ENCODE measurements at places on chromosomes 7 and 10.

DNA sequence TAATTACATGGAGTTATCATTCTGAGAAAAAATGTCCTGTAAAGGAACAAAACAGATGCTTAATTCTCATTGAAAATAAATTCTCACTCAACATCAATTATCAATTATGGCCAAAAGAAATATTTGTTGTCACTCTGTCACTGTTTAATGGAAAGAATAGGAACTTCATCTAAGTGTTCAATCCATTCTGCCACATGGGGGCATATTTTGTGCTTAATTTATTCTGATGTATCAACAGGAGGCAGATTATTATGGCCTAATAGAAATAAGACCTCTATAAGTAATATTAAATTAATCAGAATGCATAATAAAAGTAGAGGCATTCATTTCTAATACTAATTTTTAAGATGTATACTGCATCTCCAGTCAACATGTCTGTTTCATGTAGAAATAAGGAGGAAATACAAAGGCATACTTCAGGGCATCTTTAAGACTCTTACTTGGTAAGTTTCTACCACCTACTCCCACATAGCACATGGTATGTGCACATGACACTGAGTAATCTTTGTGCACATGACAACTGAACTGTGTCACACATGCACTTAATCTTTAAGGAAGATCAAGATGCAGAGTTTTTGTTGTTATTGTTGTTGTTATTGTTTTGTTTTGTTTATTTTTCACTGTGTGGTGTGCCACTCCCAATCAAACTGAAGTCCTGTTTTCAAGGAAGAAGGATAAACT, 420.4 kb upstream of the SEMA3A start:
- no peak for DNase-seq

- DNase-seq = no peak
Measured at GRCh38 chr7:99146979-99147378, 3.1 kb upstream of the SMURF1 start.

DNA sequence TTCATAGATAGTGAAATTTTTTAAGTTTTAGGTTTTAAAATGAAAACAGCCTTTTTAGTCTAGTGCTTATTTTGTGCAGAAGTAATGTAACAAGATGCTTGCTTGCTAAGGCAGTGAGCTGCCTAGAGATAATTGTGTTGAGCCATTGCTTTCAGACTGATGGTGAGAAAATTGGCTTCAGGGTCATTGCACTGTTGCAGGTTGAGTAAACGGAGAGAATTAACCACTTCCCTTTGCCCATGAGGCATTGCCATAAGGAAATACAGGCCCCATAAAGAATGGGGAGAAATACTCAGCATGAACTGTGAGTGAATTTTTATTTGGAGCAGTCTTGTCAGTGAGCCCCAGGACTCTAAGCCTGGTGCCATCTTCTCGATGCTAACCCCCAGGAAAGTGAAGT, 140.5 kb downstream of the LRRC4 start:
- DNase-seq = no peak

DNA sequence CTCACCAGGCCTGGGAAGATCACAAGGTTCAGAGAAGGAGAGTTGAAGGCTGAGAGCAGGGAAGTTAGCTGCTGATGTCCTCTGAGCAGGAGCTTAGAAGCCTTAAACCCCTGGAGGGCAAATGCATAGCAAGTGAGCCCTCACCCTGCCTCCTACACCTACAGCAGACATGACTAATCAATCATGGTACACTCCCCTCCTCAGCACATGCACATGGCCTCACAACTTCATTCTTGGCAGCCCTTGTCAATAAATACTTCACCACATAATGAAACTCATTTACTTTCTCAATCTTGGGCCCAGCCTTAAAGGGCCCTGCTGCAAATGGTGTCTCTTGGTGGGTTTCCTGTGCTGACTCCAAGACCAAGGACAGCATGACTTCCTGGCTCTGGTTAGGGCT, 12.9 kb downstream of the MMRN2 start:
- no peak for DNase-seq

- no peak for DNase-seq
Measured at GRCh38 chr7:50637725-50638643, 72.8 kb upstream of the DDC start.

GRCh38 chr7:101718363-101719122, 89.4 kb upstream of the MYL10 start:
- no peak for DNase-seq

GRCh38 chr10:49688920-49689319, 9.5 kb downstream of the C10orf53 start:
- DNase-seq = no peak

DNA sequence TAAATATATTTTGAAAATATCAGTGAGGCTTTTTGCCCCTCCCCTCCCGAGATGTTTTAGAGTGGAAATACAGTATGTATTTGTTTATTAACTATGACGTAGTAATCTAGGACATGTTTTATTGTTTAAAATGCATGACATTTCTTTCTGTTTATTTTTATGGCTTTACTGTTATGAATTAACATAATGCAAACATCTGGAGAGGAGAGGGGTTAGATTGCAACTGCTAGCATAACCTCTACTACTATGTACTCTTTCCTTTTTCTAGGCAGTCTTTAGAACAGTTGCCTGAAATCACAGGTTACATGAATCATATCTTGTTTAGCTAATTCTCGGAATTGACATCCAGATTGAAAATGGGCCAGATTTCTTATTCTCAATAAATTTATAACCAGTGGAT, 7.4 kb downstream of the BTAF1 start:
- DNase-seq = no peak

GRCh38 chr7:120320218-120320961, 47.4 kb downstream of the KCND2 start:
- DNase-seq = no peak

- DNase-seq = no peak
Measured at GRCh38 chr10:47253651-47254375, 46.2 kb upstream of the GDF10 start.

DNA sequence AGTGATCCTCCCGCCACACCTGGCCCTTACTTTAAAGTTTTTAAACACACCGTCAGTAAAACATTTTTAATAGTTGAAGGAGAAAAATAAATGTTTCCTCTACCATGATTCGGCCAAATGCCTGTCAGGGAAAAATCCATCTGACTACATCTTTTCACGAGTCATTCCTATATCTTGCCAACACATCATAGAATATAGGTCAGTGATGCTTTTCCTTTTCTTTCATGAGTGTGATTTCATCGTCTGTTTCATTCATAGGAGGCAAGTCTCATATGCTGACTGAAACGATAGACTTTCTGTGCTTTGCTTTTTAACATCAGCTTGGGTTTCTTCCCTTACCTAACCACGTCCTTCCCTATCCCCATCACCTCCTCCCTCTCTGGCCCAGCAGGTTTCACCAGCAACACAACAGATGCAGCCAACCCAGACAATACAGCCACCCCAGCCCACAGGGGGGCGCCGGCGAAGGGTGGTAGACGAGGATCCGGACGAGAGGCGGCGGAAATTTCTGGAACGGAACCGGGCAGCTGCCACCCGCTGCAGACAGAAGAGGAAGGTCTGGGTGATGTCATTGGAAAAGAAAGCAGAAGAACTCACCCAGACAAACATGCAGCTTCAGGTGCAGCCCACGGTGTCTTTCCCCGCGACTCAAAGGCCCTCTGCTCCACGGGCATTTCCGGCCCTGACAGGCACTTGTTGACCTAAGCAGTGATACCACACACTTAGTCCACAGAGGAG, 149.2 kb downstream of the TRIL start:
- DNase-seq = no peak

DNA sequence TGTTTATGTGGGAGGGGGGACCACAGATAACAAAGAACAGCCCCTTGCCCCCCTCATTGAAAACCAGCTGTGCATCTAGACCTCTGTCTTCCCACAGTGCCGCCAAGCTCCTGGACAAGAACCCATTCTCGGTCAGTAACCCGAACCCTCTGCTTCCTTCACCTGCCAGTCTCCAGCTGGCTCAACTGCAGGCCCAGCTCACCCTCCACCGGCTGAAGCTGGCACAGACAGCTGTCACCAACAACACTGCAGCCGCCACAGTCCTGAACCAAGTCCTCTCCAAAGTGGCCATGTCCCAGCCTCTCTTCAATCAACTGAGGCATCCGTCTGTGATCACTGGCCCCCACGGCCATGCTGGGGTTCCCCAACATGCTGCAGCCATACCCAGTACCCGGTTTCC, 91.0 kb upstream of the PDCD4 start:
- no peak for DNase-seq

DNA sequence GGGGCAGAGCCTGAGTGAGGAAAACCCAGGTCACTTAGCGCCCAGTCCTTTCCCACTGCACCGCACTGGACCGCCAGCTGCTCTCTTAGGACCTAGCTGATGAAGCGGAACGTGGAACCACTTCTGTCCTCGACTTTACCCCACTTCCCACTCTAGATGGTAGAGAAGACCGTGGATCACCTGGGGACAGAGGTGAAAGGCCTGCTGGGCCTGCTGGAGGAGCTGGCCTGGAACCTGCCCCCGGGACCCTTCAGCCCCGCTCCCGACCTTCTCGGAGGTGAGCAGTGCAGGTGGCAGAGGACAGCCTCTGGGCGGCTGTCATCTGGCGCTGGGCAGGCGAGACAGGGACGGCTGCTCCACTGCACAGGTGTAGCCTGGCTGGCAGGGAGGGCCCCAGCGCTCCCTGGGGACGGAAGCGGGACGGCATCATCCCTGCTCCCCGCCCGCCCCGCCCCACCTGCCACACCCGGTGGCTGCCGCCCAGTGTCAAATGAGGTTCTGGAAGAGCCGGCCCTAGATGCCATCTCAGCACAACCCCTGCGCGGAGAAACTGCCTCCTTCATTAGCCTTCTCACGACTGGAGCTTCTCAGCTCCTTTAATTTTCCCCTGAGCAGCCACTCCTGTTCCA, 11.7 kb downstream of the PLAC9 start:
- DNase-seq = no peak

- DNase-seq = no peak
Measured at GRCh38 chr7:73526896-73527821, 5.1 kb upstream of the BAZ1B start.

- peak; percentile 57 for DNase-seq
Measured at GRCh38 chr7:831596-832166, 595 bp upstream of the SUN1 start.

DNA sequence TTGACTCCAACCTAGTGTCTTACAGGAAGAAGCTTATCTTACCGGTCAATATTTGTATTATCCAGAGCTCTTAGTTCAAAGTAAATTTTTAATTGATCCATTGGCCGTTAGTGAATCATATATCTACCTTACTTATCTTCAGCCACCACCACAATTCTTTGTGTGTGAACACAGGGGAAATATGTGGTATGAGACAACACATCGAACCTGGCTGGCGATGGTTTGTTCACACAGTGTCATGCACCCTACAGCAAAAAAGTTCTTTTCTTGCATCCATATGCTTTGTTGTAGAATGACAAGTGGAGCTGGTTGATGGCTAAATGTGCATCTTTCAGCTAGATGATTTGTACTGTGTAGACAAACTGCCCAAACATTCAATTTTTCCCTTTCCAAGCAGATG, 65.8 kb downstream of the ARID5B start:
- no peak for DNase-seq

- no peak for DNase-seq
Measured at GRCh38 chr7:30707391-30708357, 25.4 kb upstream of the CRHR2 start.

GRCh38 chr7:157001920-157002818, 8.3 kb downstream of the MNX1 start:
- no peak for DNase-seq

DNA sequence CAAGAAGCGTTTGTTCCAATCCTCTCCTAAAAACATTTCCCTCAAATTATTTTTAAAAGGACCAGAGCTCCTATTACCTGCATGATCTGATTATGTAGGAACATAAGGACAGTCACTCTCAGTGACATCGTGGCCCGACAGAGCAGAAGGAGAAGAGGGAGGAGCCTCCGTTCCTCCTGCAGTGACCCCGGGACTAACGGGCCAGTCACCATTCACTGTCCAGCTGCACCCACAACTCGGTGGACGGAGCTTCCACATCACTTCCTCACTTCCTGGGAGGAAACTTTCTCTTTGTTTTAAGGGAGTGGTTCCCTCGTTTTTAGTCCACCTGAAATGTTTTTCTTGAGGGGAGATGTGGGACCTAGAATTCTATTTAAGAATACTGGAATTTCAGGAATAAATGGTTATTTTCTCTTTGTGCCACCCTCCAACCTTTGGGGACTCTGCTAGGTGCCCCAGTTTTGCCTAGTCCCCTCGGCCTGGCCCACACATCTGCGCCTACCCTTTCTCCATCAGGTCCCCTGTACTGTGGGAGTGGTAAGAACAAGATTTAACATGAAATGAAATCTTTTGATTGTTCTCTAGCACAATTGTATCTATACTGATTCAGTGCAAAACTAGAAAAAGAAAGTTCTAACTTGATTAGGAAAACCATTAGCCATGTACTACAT, 173.5 kb upstream of the RNF32 start:
- no peak for DNase-seq

DNA sequence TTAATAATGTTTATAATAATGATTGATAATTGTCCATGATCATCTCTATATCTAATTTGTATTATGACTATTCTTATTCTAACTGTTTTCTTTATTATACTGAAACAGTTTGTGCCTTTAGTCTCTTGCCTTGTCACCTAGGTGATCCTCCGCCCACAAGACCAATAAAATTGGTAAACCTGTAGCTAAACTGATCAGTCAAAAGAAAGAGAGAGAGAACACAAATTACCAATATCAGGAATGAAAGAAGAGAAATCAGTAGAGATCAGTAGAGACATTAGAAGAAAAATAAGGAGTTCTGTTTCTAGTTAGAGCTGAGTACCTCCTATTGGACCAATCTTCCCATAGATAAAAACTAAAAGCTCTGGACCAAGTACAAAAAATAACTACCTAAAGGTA, 6.1 kb upstream of the COA1 start:
- no peak for DNase-seq

- no peak for DNase-seq
Measured at GRCh38 chr10:128780156-128780761, 654.0 kb upstream of the MKI67 start.

DNA sequence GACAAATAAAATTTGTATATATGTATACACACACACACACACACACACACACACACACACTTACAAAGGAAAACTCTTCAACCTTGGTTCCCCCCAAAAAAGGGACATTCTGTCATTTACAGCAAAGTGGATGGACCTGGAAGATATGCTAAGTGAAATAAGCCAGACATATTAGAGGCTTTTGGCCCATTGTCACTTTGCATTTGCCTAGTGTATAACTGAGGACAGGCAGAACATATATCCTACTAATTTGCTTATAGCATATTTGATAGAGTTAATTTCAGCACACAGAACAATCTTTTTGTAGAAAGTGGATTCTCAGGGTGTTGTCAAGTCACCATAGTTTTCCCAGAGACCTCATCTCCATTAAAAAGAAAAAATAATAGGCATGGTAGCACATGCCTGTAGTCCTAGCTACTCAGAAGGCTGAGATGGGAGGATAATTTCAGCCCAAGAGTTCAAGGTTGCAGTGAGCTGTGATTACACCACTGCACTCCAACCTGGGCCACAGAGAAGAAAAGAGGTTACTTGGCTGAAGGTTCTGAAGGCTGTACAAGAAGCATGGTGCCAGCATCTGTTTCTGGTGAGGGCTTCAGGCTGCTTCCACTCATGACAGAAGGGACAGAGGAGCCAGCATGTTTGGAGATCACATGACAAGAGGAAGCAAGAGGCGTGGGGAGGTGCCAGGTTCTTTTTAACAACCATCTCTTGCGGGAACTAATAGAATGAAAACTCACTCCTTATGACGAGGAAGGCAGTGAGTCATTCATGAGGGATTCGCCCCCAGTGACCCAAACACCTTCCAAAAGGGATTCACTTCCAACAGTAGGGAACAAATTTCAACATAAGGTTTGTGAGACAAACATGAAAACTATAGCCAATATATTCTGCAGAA, 135.6 kb downstream of the TMEM168 start:
- no peak for DNase-seq
